ENCODE measurements at places on chromosomes 13 and 19. TPM values are rescaled to one million over a fixed set of nuclear protein-coding genes. Genes with fewer than 3 reads are reported as not detected.

Gene MYO1F
- total RNA-seq = 17.9 TPM

Gene SLAIN1
- 7.8 TPM for total RNA-seq

Gene IGSF23
- 2.8 TPM for total RNA-seq

Gene NALCN
- 0.09 TPM for total RNA-seq

DNA sequence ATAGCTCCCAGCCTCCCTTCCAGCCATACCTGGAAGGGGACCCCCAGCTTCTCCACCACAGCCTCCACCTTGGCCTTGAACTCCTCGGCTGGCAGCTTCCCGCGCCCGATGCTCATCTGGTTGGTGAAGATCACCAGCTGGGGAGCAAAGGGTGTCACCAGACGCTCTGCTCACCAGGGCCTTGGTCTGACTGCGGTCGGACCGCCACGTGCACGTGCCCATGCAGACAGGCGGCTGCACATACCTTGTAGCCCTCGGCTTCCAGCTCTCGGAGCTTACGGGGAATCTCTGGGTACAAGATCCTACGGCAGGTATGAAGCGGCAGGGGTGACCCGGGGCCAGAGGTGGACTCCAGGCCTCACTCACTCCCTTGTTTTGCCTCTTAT lies 3.4 kb downstream of the PNKP start:
- no peak for DNase-seq
- H3K27ac ChIP-seq = no peak overlapping the region
- H3K4me3 ChIP-seq = no peak overlapping the region
- H3K36me3 ChIP-seq = peaks cover 4% of the 10 kb centered on the region
- H3K27me3 ChIP-seq = no peaks in the 10 kb centered on the region
- H3K4me1 ChIP-seq = peaks cover 29% of the 10 kb centered on the region

DNA sequence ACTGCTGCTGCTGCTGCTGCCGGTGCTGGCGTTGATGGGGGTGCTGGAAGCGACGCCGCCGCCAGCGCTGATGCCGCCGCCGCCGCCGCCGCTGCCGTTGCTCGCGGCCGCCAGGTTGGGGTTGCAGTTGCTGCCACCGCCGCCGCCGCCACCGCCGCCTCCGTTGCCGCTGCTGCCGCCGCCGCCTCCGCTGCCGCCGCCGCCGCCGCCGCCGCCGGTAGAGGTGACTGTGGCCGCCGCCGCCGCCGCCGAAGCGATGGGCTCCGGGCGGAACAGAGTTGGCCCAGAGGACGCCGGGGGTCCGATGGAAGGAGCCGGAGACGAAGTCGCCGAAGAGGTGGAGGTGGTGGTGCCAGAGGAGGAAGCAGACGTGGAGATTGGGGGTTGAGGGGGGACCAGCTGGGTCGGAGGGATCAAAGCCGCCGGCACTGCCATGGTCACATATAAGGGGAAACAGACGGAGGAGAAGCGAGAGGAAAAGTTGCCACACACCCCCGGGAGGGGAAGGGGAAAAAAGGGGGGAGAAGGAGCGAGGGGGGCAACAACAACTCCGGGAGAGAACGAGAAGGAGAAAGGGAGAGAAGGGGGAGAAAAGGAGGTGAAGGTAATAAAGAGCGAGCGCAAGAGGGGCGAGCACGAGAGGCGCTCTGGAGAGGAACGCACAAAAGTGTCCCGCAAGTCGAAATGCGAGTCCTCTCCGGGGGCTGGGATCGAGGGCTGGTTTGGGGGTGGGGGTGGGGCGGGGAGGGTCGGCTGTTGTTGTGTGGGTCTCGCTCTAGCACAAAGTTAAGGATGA lies 471 bp downstream of the DACH1 start:
- peak overlapping the region; percentile 46 for H3K27ac ChIP-seq
- peaks cover 13% of the 10 kb centered on the region for H3K4me1 ChIP-seq
- H3K4me3 ChIP-seq = peak overlapping the region; percentile 58
- H3K27me3 ChIP-seq = peaks cover 3% of the 10 kb centered on the region
- no peak for DNase-seq
- no peaks in the 10 kb centered on the region for H3K36me3 ChIP-seq

DNA sequence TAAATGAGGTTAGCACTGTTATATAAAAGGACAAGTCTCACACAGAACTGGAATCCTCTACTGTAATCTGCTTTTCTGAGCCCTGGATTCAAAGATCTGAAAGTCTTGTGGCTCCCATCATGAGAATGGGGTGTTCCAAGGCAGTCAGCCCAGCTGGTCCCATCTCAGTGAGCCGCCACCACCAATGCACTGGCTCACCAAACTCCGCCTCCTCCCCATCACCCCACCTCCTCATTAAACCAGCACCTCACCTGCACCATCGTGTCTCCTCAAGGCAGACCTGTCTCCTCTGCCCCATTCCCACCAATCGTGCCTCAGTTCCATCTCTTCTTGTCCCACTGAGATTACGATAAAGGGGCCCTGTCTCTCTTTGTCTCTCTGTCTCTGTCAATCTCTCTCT lies 166.7 kb downstream of the USP12 start:
- no peaks in the 10 kb centered on the region for H3K27me3 ChIP-seq
- H3K27ac ChIP-seq = no peak overlapping the region
- H3K36me3 ChIP-seq = no peaks in the 10 kb centered on the region
- DNase-seq = no peak

DNA sequence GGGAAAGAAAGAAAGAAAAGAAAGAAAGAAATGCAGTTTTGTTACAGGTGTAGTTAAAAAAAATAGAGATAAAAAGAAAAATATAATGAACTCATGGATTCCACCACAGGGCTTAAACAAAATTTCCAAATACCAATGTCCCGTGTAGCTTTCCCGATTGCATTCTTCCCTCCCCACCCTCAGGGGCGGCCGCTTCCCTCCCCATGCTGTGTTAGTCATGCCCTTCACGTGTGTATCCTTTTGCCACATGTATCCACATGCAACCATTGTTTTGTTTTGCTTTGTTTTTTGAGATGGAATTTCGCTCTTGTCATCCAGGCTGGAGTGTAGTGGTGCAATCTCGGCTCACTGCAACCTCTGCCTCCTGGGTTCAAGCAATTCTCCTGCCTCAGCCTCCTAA lies 3.6 kb upstream of the KMT5C start:
- peaks cover 13% of the 10 kb centered on the region for H3K4me1 ChIP-seq
- no peak for DNase-seq
- H3K27me3 ChIP-seq = no peaks in the 10 kb centered on the region
- no peak overlapping the region for H3K27ac ChIP-seq
- no peak overlapping the region for H3K4me3 ChIP-seq

- DNase-seq = no peak
- H3K27me3 ChIP-seq = no peaks in the 10 kb centered on the region
- no peaks in the 10 kb centered on the region for H3K4me1 ChIP-seq
Observed at GRCh38 chr19:10454267-10454666, 33.9 kb downstream of the PDE4A start.

- no peak overlapping the region for H3K27ac ChIP-seq
- peaks cover 6% of the 10 kb centered on the region for H3K4me1 ChIP-seq
- peaks cover 14% of the 10 kb centered on the region for H3K36me3 ChIP-seq
- H3K4me3 ChIP-seq = no peak overlapping the region
- DNase-seq = no peak
Observed at GRCh38 chr19:6222884-6223283, 56.9 kb downstream of the MLLT1 start.

GRCh38 chr13:50714891-50715290 lies 128.6 kb downstream of the DLEU7 start:
- no peak overlapping the region for H3K4me3 ChIP-seq
- no peaks in the 10 kb centered on the region for H3K4me1 ChIP-seq
- H3K36me3 ChIP-seq = no peaks in the 10 kb centered on the region
- no peak for DNase-seq
- H3K27ac ChIP-seq = no peak overlapping the region

GRCh38 chr13:39888865-39889810 lies 233.7 kb downstream of the COG6 start:
- no peaks in the 10 kb centered on the region for H3K4me1 ChIP-seq
- H3K36me3 ChIP-seq = no peaks in the 10 kb centered on the region
- no peak overlapping the region for H3K27ac ChIP-seq

GRCh38 chr13:18959996-18960395 lies 221.6 kb downstream of the TUBA3C start:
- no peak for DNase-seq
- no peak overlapping the region for H3K4me3 ChIP-seq
- no peaks in the 10 kb centered on the region for H3K27me3 ChIP-seq
- H3K27ac ChIP-seq = no peak overlapping the region
- H3K36me3 ChIP-seq = no peaks in the 10 kb centered on the region

DNA sequence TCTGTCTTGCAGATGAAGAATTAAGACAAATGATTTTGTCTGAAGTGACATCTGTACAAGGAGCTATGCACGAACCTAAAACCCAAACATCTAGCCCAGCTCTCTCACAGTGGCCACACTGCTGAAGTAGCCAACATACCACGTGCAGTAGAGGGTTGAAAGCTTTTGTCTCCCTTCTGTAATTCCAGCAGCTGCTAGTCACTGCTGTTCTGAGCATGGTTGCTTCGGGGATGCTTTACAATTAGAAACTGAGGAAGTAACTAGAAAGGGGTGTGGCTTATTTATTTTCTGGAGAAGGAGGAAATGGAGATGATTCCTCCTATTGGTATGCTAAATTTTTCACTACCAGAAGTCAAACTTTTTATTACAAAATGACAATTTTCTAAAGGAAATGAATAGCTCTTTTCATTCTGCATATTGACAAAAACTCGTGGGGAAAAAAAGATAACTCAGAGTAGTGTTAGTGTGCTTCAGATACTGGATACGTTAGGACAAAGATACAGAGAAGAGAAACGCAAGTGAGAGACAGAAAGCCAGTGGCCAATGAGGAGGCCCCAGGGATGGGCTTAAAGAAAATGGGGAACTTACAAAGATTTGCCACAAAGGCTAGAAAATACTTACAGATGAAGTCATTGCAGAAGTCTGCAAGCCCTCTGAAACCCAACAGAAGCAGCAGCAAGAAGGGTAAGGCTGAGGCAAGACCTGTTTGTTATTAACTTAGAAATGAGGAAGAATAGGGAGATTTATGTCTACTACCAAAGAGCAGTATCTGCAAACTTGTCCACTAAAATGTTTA lies 192.7 kb upstream of the MIR17HG start:
- DNase-seq = no peak
- no peaks in the 10 kb centered on the region for H3K36me3 ChIP-seq
- H3K27me3 ChIP-seq = no peaks in the 10 kb centered on the region
- H3K27ac ChIP-seq = no peak overlapping the region

DNA sequence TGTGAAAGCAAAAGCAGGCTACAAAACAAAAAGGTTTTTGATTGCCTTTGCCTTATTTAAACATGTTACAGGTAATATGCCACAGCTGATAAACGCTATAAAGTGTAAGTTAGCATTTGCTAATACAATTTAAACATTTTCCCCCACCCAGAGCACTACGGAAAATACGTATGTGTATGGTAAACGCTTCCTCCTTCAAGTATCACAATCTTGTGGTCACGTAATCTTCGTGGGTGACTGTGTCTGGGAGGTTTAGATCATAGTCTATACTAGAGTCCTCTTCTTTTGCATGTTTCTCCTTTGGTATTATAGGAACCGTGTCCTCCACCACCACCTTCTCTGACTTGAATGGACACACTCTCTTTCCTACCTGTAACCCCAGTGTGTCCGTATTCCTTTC lies 38.1 kb upstream of the POSTN start:
- no peaks in the 10 kb centered on the region for H3K27me3 ChIP-seq
- H3K36me3 ChIP-seq = no peaks in the 10 kb centered on the region
- H3K27ac ChIP-seq = no peak overlapping the region
- H3K4me3 ChIP-seq = no peak overlapping the region
- DNase-seq = no peak

Data from liver (tissue), 10 donors.